ENCODE measurements at places on chromosomes 3 and 15.
A peak's percentile ranks its signal among the peaks of the same experiment; 100 is the strongest.

DNA sequence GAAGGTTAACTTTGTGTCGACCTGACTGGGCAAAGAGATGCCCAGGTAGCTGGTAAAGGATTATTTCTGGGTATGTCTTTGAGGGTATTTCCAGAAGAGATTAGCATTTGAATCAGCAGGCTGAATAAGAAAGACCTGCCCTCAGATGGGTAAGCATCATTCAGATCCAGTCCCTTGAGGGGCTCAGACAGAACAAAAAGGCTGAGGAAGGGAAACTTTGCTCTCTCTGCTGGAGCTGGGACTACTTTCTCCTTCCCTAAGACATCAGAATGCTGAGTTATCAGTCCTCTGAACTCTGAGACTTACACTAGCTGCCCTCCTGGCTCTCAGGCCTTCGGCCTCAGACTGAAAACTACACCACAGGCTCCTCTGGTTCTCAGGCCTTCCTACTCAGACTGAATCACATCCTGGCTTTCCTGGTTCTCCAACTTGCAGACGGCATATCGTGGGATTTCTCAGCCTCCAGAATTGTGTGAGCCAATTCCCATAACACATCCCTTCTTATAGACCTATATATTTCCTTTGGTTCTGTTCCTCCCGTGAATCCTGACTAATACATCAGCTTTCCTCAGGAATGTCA, 982.9 kb downstream of the TUSC7 start:
- no peak for DNase-seq

DNA sequence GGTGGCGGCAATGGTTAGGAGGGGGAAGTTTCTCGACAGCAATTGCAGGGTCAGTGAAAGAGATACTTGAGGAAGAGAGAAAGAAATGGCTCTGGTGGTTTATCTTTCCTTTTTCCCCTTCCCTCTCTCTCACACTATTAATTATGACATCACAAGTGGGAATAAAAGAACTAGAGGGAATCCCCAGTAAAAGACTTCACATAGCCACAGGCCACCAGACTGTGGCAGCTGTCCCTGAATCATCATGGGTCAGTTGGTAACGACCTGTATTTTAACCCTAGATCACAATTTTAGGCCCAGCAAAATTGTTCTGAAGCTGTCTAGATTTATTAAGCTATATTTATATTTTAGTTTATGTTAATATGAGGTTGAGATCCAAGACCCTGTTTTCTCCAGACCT, 40.3 kb downstream of the MBNL1 start:
- DNase-seq: no peak

DNA sequence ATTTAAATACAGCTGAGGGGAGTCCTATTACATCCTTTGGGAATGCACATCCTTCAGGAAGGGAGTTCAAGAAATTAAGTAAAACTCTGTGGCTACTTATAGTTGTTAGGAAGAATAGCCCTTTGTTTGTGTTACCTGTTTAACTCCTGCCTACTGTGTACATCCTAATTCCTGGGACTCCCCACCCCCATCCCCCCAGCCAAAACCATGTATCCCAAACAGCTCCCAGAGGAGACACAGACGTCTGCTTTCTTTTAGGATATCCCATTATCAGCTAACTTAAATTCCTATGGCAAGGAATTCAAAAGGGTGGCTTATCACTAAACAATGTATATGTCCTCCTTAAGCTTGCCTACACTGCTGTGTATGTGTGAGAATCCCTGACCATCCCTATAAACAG, 581.7 kb downstream of the DIPK2A start:
- DNase-seq: no peak

GRCh38 chr15:62027263-62027565, 33.0 kb downstream of the VPS13C start:
- no peak for DNase-seq

DNA sequence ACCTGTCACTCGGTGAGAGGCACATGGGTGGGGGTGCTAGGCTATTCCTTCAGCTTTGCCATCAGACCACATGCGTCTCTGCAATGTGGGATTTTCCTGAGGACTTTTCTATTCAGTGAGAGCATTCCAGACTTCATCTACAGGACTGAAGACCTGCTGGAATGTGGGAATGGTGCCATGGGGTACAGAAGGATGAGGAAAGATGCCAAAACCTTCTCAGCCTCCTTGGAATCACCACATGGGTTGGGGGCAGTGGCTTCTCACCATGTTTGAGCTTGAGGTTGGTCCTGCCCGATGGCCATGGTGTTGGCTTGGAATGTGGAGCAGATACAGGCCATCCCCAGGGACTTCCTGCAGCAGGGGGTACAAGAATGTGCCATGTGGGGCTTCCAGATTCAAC, 80.9 kb upstream of the KLF13 start:
- no peak for DNase-seq

DNA sequence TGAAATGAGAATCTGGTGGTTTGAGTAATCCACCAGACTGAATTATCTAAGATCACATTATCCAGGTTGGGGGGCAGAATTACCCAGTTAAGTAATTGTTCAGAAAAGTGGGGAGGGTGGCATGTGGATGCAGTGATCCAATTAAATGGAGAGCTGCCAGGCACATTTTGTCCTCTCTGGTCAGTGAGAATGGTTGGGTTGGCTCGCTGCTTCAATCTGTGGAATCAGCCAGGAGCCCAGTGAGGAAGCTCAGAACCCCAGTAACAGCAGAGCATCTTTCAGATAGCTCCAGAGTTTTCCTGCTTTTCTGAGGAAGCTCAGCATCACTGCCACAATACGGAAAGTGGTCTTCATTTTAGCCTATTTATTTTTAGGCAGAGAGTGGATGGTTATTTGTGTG, 6.4 kb upstream of the EXOG start:
- DNase-seq: peak; percentile 26

DNA sequence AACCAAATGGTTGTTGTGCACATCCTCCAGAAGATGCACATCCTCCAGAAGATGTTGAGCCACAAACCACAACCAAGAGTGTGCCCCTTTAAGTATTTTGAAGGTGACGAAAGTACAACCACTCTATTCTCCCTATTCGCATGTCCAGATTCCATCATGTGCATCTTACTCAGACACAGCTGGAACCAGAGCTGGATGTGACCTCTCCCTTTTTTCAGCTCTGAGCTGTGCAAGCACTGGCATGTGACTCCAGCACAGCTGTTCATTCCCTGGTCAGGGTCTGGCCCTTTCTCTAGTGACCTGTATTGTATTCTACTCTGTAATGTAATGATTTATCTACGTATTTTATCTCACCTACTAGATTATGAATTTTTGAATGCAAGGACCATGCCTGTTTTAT, 29.3 kb upstream of the DLG1 start:
- DNase-seq: peak; percentile 55

DNA sequence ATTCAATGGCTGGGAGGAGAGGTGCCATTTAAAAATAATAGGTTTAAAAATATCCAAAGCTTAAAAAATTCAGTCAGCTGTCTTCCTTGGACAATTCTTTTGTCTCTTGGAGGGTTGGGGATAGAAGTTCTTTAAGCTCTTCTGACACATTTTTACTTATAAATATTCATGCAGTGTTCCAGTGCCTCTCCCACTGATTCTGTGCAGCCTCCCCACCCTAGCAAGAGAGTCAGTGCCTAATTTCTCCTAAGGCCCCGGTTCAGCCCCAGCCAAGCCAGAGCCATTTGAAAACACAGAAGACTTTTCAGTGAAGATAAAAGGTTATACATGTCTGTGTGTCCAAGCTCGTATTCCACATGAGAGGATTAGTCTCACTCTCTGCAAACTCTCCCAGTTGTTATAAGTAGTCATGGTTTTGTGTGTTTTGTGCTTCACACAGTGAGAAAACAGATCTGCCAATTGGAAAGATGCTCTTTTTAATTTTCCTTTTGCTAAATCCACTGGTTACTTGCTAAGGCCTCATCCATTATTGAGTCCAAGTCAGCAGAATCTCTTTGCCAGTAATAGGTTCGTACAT, 141.3 kb downstream of the CD47 start:
- peak; percentile 7 for DNase-seq

GRCh38 chr3:132513057-132513456, 84.0 kb upstream of the ACKR4 start:
- DNase-seq: no peak

GRCh38 chr15:80060356-80061006, 1.0 kb downstream of the ZFAND6 start:
- DNase-seq: no peak

DNA sequence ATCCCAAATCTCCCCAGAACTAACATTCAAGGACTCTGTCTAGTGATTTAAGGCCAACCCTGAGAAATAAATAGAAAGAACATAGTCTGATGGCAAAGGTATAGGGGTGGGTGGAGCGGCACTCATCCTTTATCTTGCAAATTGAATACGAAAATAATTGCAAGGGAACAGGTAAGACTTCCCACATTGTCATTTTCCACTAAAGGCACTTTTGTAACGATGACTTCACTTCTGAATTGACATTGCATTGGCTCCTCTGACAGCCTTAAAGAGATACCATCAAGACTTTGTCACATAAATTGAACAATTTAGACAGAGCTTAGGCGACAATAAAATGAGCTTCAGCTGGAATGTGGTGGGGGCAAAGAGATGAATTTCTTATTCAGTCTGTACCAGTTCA, 75.3 kb upstream of the PLCL2 start:
- no peak for DNase-seq

- no peak for DNase-seq
Observed at GRCh38 chr3:94349310-94349878, 286.5 kb downstream of the NSUN3 start.

DNA sequence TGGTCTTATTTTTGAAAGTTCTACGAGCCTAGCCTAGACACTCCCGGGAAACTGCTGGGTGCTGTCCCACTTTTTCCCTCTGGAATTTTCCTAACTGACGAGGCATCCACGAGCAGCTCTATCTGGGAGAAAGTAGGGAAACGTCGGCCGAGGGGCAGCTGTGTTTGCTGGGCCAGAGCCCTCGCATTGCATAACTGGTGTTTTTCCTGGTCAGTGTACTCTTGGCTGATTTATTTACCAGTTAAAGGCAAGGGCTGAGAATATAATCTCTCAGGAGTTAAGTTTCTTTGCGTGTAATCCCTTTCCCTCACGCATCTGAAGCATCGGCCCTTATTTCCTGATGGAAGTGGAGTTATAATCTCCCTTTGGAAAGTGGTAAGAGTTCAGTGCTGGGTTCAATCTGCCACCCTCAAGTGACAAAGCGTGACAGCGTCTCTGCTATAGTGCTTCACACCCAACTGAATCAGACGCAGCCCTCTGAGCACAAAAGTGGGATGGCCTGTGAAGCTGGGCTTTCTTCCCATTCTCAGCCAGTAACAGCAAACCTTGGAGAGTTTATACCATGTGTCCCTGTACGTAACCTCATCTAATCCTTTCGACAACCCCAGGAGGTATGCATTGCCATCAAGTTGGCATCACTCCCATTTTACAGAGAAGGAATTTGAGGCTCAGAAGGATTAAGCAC, 311.5 kb downstream of the RORA start:
- peak; percentile 19 for DNase-seq

GRCh38 chr3:155555479-155556060, 189.3 kb downstream of the PLCH1 start:
- no peak for DNase-seq

- DNase-seq: peak; percentile 88
Observed at GRCh38 chr3:197501879-197502620, 53.7 kb downstream of the BDH1 start.

GRCh38 chr3:115968871-115969270, 345.6 kb downstream of the GAP43 start:
- no peak for DNase-seq

GRCh38 chr15:43465100-43465499, 27.9 kb downstream of the TP53BP1 start:
- no peak for DNase-seq

- no peak for DNase-seq
Observed at GRCh38 chr3:34362910-34363309, 564.5 kb downstream of the PDCD6IP start.

- DNase-seq: no peak
Observed at GRCh38 chr3:173502983-173503568, 105.5 kb downstream of the NLGN1 start.

- peak; percentile 43 for DNase-seq
Observed at GRCh38 chr15:90665288-90666134, 51.6 kb upstream of the BLM start.

DNA sequence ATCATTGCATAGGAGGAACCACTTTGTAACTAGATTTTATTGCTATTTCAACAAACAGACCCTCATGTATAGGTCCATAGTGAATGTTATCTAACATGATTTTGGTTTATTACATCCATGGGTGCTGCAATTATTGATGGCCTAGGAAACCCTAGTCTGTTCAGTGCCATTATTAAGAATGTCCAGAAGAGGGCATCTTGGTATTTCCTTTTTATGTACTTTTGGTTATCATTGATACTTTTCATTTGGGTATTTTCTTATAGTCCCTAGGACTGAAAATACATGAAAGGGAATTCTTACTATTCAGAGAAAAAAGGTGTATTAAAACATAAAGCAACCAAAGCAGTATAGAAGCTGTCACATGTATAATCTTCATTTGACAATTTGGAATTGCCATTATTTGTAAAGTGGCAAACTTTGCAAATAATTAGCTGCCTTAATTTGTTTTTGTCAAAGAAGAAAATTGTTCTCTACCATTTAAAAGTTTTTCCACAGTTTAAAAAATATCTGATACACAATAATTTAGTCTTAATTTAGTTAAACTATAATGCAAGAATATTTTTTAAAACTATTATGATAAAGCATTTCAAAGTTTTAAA, 48.7 kb downstream of the CNOT10 start:
- no peak for DNase-seq

GRCh38 chr15:67914537-67915460, 75.0 kb upstream of the RNU6-1 start:
- DNase-seq: peak; percentile 58

GRCh38 chr3:189300345-189300744, 128.6 kb downstream of the TPRG1 start:
- DNase-seq: no peak

DNA sequence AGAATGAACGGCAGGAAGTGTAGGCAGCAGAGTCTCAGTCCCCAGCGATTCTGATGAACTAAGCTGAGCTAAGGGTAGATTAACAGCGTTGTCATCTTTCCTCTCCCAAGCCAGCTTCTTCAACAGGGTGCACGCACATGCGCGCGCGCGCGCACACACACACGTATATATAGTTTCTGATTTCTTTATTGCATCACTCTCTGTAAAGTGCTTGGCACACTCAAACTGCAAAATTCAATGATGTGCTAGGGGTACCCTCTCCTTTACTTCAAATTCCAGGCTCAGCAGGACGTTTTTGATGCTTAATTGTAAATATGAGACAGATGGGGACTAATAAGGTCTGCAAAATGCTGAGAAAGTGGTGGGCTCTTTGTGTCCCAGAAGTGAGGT, 26.1 kb upstream of the VPS8 start:
- peak; percentile 62 for DNase-seq

Data from head of caudate nucleus (tissue), 42 donors.